ENCODE measurements at places on chromosomes 4 and X. TPM values are rescaled to one million over a fixed set of nuclear protein-coding genes. Genes with fewer than 3 reads are reported as not detected.

DNA sequence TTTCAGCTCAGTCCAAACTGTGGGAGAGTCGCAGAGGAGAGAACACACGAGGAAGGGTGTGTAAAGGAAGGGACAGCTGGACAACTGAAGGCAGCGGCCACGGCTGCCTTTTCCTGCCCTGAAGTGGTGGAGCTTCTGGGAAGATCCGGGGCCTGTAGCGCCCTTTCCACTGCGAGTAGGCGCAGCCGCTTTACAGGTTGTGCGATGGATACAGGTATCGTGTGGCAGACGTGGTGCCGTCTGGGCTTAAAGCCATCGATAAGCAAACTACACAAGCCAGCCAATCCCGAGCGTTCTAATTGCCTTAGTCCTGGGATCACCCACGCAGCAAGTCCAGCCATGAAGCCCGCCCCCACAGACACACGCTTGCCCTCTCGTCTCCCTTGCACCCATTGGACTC lies 15.4 kb downstream of the NKX6-1 start:
- H3K27ac ChIP-seq, result no peak overlapping the region
- DNase-seq, result no peak

GRCh38 chr4:186644737-186645261 lies 78.9 kb downstream of the FAT1 start:
- H3K4me3 ChIP-seq, result no peak overlapping the region
- peaks cover 18% of the 10 kb centered on the region for H3K36me3 ChIP-seq
- H3K27ac ChIP-seq, result no peak overlapping the region

- peaks cover 2% of the 10 kb centered on the region for H3K36me3 ChIP-seq
- no peak overlapping the region for H3K4me3 ChIP-seq
- no peak for DNase-seq
- no peak overlapping the region for H3K27ac ChIP-seq
- H3K4me1 ChIP-seq, result peaks cover 38% of the 10 kb centered on the region
- no peaks in the 10 kb centered on the region for H3K27me3 ChIP-seq
These were observed 353.5 kb downstream of the ADGRL3 start for GRCh38 chr4:61553557-61554125.

DNA sequence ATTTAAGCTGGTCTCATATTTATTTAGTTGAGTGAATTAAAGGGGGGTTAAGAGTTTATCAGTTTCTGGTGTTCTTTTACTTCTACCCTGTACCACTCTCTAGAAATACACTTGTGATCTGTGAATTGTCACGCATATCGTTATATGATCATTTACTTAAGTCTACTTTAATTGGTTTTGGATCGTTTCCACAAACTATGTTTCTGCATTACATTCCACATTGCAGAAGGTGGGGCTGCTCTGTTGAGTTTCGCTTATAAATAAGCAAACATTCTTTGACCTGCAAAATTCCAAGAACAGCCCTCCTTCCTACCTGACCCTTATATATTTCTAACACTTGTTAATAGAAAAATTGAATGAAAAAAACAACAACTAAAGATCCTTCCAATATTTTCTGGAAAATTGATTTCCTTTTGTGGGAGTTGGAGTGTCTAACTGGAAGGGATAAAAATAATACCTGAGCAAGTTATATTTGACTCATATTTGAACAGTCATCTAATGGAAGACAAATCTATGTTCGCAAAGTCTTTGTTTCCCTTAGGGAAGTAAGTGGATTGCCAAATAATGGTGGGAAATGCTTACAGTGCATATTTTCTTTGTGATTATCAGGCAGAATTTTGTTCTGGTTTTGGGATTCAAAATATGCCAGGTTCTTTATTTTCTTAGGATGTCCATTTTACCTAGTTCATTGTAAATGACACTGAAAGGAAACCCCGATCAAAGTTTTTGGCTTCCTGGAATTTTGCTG lies 152.7 kb downstream of the RELL1 start:
- DNase-seq, result no peak
- peaks cover 39% of the 10 kb centered on the region for H3K4me1 ChIP-seq
- H3K4me3 ChIP-seq, result no peak overlapping the region

MAOB gene
- 0.57 TPM for total RNA-seq

DNA sequence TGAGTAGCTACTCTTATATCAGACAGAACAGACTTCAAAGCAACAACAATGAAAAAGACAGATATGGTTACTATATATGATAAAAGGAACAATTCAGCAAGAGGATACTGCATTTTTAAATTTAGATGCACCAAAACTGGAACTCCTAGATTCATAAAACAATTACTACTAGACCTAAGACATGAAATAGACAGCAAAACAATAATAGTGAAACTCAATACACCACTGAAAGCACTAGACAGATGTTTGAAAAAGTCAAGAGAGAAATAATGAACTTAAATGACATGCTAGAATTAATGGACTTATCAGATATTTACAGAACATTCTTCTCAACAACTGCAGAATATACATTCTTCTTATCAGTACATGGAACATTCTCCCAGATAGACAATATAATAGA lies 99.5 kb upstream of the ITM2A start:
- H3K4me1 ChIP-seq, result no peaks in the 10 kb centered on the region
- H3K36me3 ChIP-seq, result no peaks in the 10 kb centered on the region
- no peak overlapping the region for H3K4me3 ChIP-seq
- DNase-seq, result no peak
- H3K27me3 ChIP-seq, result no peaks in the 10 kb centered on the region

SPP1 gene
- 30.3 TPM for total RNA-seq

RBM46 gene
- total RNA-seq, result 0.43 TPM

DNA sequence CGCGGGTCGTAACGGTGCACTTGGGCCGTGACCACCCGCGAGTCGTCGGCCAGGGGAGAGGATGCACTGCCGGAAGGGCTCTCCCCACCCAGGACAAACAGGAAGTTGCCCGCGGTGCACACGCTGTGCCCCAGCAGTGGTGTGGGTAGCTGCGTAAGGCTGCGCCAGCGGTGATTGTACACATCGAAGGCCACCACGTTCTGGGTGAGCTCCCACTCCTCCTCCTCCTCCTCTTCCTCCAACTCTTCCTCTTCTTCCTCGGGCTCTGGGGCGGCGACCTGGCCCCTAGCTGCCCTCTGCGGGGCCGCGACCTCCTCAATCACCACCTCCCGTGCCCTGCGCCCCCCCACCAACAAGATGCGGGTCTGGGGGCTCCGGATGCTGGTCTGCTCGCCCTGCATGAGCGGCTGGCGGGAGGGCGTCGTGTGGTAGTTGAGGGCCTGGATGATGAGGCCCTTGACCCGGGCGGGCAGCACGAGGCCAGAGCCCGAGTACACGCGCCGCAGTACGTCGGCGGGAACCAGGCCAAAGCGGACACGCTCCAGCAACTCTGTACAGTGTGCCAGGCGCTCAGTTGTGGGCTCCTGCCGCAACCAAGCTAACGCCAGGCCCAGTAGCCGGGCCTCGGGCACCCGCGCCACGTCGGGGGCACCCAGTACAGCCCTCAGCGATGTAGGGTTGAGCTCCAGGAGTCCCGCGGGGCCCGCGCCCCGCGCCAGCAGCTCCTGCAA lies 1.4 kb downstream of the KLHL34 start:
- H3K27ac ChIP-seq, result no peak overlapping the region
- H3K27me3 ChIP-seq, result no peaks in the 10 kb centered on the region
- no peak overlapping the region for H3K4me3 ChIP-seq

ZNF81 gene
- 12.5 TPM for total RNA-seq

- no peak overlapping the region for H3K27ac ChIP-seq
- no peaks in the 10 kb centered on the region for H3K4me1 ChIP-seq
- H3K27me3 ChIP-seq, result no peaks in the 10 kb centered on the region
- H3K4me3 ChIP-seq, result no peak overlapping the region
These were observed 16.6 kb downstream of the GPKOW start for GRCh38 chrX:49106930-49107329.

- no peak overlapping the region for H3K27ac ChIP-seq
- no peak for DNase-seq
- H3K4me1 ChIP-seq, result peaks cover 11% of the 10 kb centered on the region
These were observed 62.4 kb upstream of the CRMP1 start for GRCh38 chr4:5955201-5955821.

PTPN13 gene
- total RNA-seq, result 42.9 TPM

DNA sequence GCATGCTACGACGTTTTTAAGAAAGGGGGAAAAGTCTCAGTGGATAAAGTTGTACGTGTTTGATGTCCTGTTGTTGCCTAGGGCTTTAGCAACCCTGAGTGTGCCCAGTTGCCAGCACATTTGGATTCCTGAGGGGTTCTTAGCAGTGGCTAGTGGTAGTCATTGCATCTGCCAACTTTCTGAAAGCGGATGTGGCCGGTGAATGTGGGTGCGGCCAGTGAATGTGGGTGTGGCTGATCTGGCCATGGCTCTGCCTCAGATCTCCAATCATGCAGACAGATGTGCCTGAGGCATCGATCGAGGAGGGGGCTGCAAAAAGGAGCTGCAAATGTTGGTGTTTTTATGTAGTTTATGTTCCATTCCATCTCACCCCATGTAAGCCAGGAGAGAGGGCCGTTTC lies 41.5 kb upstream of the FAT1 start:
- no peak overlapping the region for H3K27ac ChIP-seq
- DNase-seq, result no peak
- H3K4me3 ChIP-seq, result no peak overlapping the region
- no peaks in the 10 kb centered on the region for H3K27me3 ChIP-seq

HPSE gene
- 1.0 TPM for total RNA-seq

DNA sequence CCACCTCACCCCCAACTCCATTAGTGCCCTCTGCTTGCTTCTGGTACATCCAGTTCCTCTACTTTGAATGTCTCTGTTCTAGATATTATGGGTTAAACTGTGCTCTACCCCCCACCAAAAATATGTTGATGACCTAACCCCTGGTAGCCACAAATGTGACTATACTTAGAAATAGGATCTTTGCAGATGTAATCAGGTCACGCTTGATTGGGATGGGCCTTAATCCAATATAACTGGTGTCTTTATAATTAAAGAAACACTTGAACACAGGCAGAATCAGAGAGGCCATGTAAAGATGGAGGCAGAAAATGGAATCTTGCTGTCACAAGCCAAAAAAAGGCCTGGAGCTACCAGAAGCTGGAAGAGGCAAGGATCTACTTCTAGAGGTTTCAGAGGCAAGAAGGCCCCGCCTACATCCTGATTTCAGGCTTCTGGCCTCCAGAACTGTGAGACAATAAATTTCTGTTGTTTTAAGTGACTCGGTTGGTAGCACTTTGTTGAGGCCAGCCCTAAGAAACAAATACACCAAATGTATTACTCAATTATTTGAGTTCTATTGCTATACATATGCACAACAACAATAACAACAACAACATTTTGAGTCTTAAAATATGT lies 220.0 kb downstream of the PPP3CA start:
- no peaks in the 10 kb centered on the region for H3K4me1 ChIP-seq
- H3K27ac ChIP-seq, result no peak overlapping the region
- H3K27me3 ChIP-seq, result no peaks in the 10 kb centered on the region
- peaks cover 8% of the 10 kb centered on the region for H3K36me3 ChIP-seq
- DNase-seq, result no peak
- no peak overlapping the region for H3K4me3 ChIP-seq

ELF4 gene
- total RNA-seq, result 21.0 TPM

- no peaks in the 10 kb centered on the region for H3K36me3 ChIP-seq
- H3K27me3 ChIP-seq, result peaks cover 22% of the 10 kb centered on the region
- peak; percentile 47 for DNase-seq
- H3K4me1 ChIP-seq, result peaks cover 24% of the 10 kb centered on the region
- H3K4me3 ChIP-seq, result peak overlapping the region; percentile 97
These were observed 601 bp downstream of the INPP4B start for GRCh38 chr4:142845293-142846107.

DNA sequence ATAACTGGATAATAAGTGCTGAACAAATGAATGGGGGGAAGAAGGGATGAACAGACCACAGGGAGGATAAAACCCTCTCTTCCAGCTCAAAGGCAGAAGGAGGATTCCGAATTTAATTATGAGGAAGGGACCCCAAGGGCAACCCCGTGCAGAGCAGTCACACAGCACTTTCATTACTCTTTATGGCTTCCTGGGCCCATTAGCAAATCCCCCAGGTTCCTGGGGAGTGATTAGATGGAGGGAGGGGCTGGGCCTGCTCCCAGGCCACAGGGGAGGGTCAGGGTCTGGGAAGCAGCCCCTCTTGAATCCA lies 67.1 kb downstream of the PPP2R2C start:
- H3K4me1 ChIP-seq, result peaks cover 16% of the 10 kb centered on the region
- no peak for DNase-seq
- H3K27me3 ChIP-seq, result peaks cover 60% of the 10 kb centered on the region
- no peaks in the 10 kb centered on the region for H3K36me3 ChIP-seq
- no peak overlapping the region for H3K4me3 ChIP-seq

NHS gene
- total RNA-seq, result 6.0 TPM

FHL1 gene
- 26.8 TPM for total RNA-seq

DNA sequence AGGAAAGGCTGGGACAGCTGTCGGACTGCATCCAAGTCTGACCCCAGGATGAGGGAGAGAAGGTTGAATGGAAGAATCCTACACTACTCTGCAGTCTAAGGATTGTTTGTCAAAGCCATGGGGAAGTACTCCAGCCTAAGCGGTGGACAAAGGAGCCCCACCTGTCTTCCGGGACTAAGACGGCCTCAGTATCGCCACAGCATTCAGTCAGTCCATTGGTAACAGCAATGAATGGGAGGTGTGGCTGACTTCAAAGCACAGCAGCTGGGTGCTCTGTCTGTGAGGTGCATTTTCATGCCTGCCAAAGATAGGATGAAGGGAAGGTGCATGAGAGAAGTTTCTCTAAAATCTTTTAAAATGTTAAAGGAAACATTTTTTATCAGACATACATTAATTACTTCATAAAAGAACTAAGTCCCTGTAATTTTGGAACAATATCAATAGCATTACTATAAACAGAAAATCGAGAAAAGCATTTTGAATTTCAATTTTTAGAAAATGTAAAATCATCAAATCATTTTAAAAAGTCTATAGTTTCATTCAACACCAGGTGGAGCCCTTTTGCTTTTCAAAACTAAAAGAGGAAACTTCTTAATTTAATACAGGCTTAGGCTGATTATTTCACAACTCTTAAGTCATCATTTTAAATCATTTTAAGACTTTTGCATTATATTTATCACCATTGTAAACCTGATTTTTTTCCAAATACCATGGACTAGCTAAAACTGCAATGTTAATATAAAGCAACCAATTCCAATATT lies 27.6 kb upstream of the INTU start:
- no peak for DNase-seq
- peaks cover 19% of the 10 kb centered on the region for H3K4me1 ChIP-seq
- no peaks in the 10 kb centered on the region for H3K36me3 ChIP-seq
- peaks cover 17% of the 10 kb centered on the region for H3K27me3 ChIP-seq
- H3K27ac ChIP-seq, result no peak overlapping the region

TMPRSS11B gene
- not detected for total RNA-seq

GRCh38 chr4:166903408-166903807 lies 330.9 kb downstream of the SPOCK3 start:
- no peaks in the 10 kb centered on the region for H3K27me3 ChIP-seq
- H3K36me3 ChIP-seq, result no peaks in the 10 kb centered on the region
- no peaks in the 10 kb centered on the region for H3K4me1 ChIP-seq
- no peak overlapping the region for H3K27ac ChIP-seq
